ENCODE measurements at places on chromosomes 6 and 20.

DNA sequence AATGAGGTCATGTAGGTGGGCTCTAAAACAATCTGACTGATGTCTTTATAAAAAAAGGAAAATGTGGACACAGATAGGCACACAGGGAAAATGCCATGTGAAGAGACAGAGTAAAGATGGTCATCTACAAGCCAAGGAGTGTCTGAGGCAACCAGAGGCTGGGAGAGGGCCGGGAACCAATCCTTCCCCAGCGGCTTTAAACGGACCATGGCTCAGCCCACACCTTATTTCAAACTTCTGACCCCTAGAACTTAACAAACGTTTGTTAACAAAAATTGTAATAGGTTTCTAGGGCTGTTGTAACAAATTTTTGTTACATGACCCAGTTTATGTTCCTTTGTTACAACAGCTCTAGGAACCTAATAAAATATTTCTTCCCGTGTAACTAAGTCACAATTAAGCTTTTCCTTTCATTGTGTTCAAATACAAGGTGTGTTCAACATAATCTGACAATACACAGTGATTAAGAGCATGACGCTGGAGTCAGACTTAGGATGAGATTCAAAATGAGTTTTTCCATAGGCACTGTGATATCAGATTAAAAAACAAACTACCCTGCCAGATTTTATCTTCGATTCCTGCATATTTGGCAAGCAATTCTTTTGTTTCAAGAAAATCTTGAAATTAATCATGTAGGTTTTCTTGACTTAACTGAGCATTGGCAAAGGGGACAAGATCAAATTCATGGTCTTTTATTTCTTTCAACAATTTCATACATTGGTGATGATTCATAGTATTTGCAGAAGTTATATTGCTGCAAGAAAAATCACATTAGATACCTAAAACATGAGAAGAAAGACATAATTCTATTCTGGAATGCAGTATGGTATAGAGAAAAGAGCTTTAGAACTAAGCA lies 169.5 kb upstream of the RIPOR2 start:
- DNase-seq, result no peak

DNA sequence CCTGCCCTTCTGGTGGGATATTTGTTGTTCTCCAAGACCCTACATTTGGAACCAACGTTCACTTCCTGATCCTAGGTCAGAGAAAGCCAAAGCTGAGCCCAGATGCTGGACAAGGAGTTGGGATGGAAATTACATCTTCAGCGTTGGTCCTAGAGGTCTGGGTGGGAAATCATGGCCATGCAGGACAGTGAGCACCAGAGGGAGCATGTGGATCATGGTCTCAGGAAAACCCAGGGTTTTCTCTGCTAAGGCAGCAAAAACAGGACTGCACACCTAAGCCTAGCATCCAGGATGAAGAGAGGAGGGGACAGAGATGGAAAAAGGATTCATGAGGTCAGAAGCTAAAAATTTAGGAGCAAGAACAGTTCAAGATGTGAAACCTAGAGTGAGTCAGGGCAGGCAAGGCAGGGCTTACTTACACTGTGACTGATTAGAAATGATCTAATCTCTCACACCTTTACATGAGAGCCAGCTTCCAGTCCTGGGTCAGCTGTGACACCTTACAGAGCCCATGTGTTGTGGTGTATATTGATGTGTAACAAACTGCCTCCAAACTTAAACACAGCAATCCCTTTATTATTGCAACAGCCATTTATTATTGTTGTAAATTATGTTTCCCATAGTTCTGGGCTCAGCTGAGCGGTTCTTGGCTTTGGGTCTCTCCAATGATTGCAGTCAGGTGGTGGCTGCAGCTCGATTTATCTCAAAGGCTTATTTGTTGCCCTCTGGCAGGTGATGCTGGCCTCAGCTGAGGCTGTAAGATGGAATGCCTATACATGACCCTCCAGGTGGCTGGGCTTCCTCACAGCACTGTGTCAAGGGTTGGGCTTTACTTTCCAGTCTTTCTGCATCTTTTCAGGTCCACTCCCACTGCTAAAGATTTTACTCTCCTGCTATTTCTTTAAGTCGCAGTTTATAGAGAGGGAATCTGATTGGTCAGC lies 6.5 kb downstream of the C20orf202 start:
- no peak for DNase-seq

DNA sequence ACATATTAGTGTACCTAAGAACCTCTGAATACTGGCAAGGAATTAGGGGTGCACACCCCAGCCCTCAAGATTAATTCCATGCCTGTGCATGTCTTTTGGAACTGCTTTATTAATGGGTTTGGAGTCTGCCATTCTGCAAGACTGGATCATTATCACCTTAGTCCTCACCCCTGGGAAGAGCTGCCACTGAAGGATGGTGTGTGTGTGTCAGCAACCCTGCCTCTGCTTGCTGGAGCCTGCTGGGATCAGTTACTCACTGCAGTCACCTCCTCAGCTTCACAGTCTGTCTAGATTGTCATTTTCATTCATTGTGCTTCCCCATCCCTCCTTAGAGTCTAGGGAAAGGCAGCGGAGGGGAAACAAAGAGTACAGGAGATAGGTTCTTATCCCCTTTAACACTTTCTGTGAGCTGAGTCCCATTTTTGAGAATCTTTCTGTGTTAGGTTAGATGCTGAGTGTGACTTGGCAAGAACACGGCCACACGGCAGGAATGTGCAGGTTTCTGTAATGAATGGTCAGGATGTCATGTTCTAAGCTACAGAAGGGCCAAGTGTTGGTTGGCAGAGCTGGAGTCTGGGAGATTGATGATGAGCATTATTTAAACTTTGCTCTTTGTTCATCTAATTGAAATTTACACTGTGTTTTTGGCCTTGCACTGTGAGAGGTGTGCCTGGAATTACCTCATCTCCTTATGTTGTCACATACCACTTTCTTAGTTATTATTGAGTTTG lies 21.1 kb downstream of the GHRH start:
- no peak for DNase-seq

DNA sequence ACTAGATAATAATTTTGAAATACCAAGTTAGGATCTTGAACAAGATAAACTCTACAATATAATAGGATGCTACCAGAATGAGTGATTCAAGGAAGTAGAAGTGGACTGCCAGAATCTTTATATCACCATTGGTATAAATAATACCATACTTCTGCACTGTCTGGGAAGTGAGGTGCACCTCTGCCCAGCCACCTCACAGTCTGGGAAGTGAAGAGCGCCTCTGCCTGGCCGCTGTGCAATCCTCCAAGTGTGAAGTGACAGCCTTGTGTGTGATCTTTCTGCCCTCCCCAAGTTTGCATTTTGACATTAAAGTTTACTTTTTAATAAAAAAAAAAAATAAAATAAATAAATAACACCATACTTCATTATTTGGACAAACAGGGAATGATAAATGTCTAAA lies 18.8 kb downstream of the LATS1 start:
- no peak for DNase-seq

DNA sequence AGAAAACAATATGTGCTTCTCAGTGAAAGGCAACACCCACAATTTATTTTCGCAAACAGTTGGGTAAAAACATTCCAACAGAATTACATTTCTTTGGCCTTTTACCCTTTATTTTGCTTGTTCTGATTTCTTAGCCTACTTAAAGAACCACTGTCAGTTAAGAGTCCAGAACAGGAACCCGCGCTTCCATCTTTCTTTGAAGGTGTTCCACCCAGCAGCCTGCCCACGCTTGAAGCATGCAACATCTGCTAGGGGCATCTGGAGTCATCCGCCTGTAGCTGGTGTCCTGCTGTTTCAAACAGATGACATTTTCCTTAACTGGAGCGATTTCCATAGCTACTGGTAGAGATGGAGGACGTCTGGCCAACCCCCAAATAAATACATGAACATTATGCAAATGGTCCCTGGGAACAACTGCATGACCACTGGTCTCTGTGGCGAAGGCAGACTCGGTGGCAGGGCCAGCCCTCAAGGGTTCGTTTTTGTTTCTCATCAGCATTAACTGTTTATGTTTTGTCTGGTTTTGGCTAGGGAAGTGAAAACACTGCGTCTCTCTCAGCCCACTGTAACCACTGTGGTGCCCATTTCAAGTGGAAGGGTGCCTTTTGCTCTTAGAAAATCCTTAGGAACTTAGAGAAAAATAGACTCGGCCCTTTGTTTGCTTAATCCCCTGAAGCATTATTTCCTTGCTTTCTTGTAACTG lies 51.6 kb downstream of the LAMA4 start:
- no peak for DNase-seq

GRCh38 chr20:15240801-15241200 lies 903.4 kb upstream of the FLRT3 start:
- no peak for DNase-seq

DNA sequence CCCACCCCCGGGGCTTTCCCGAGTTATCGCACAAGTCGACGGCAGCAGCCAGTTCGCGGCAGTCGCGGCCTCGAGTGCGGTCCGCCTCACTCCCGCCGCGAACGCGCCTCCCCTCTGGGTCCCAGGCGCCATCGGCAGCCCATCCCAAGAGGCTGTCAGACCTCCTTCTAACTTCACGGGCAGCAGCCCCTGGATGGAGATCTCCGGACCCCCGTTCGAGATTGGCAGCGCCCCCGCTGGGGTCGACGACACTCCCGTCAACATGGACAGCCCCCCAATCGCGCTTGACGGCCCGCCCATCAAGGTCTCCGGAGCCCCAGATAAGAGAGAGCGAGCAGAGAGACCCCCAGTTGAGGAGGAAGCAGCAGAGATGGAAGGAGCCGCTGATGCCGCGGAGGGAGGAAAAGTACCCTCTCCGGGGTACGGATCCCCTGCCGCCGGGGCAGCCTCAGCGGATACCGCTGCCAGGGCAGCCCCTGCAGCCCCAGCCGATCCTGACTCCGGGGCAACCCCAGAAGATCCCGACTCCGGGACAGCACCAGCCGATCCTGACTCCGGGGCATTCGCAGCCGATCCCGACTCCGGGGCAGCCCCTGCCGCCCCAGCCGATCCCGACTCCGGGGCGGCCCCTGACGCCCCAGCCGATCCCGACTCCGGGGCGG lies 1.6 kb downstream of the GNAS start:
- no peak for DNase-seq

DNA sequence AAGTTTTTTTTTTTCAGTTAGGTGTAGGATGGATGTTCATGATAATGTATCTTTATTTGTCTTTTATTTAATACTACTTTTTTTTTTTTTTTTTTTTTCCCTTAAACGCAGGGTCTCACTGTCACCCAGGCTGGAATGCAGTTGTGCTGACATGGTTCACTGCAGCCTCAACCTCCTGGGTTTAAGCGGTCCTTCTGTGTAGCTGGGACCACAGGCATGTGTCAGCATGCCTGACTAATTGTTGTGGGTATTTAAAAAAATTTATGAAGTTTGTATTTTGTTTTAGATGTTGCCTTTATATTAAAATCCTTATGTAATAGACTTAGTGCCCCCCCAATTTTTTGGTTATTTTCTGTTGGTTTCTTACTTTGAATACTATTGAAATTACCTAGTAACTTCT lies 42.6 kb downstream of the NCOA3 start:
- no peak for DNase-seq

All from LoVo (cell line).